ENCODE measurements at places on chromosomes 4 and X. TPM values are rescaled to one million over a fixed set of nuclear protein-coding genes. Genes with fewer than 3 reads are reported as not detected.

DNA sequence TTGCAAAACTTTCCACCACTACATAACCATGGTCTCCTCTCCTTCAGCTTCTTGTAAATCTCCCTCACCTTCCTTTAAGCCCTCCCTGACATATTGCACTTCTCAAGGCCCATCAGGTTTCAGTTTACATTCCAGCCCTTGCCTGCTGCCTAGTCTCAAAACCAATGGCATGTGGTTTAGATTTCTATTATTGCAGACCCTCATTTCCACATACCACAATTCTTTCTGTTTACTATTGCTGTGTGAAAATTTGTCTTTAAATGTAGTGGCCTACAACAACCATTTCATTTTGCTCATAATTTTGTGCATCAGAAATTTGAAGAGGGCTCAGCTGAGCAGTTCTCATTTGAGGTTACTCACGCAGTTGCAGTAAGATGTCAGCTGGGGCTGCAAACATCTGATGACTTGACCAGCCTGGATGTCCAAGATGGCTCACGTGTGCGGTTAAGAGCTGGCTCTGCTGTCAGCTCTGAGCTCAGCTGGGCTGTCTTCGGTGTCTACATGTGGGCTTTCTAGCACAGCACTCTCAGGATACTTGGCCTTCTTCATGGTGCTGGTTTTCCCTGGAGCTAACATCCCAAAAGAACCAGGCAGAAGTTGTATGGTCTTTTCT lies 29.9 kb upstream of the SOD3 start:
- H3K27ac ChIP-seq: no peak overlapping the region
- H3K4me3 ChIP-seq: no peak overlapping the region
- no peak for DNase-seq
- no peaks in the 10 kb centered on the region for H3K27me3 ChIP-seq
- H3K36me3 ChIP-seq: no peaks in the 10 kb centered on the region

DNA sequence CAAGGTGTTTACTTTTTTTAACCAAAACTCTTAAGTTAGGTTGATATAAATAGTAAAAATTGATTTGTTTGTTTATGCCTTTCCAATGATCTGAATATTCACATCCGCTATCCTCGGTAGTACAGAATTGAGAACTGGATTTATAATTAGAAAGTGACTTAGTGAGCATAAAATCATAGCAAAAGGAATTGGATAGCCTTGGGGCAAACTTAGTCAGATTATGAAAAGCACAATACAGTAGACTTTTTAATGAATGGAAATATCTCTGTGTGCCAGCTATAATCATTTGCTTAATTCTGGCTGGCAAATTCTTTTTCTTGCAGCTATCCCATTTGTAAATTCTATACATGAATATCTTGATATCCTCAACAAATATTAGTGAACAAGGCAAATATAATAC lies 713.5 kb downstream of the ADGRL3 start:
- H3K36me3 ChIP-seq: no peaks in the 10 kb centered on the region
- H3K4me3 ChIP-seq: no peak overlapping the region
- no peak for DNase-seq
- no peak overlapping the region for H3K27ac ChIP-seq
- peaks cover 31% of the 10 kb centered on the region for H3K4me1 ChIP-seq

DNA sequence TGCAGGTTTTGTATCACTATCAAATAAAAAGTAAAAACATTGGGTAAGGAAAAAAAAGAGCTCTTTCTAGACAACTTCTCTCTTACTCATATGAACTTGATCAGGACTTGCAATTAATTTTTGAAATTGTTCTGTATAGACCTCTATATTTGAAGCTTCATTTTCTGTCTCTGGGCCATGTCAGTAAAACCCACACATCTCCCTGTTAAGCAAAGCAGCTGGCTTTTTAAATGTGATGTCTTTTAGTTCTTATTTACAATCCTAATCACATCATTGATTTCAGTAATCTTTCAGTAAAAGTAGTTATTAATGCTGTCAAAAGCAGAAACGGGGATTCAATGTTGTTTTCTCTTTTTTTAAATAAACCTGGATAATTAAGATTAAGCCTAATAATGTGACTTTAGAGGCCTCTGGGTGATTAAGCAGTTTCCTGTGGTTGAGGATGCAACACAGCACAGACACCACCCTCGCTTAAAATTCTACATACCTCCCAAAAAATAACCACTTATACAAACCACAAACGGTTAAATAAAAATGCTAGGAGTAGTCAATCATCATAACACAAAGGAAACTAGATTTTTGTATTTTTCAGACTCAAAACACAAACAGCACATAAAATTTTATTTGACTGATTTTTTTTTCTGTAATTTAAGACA lies 5.2 kb upstream of the PCDH10 start:
- H3K27me3 ChIP-seq: peaks cover 40% of the 10 kb centered on the region
- no peak overlapping the region for H3K4me3 ChIP-seq
- no peak overlapping the region for H3K27ac ChIP-seq
- H3K4me1 ChIP-seq: peaks cover 9% of the 10 kb centered on the region

GRCh38 chrX:121570072-121570841 lies 522.8 kb downstream of the GLUD2 start:
- H3K36me3 ChIP-seq: no peaks in the 10 kb centered on the region
- no peaks in the 10 kb centered on the region for H3K4me1 ChIP-seq
- H3K4me3 ChIP-seq: no peak overlapping the region
- no peak for DNase-seq
- H3K27ac ChIP-seq: no peak overlapping the region
- no peaks in the 10 kb centered on the region for H3K27me3 ChIP-seq

DNA sequence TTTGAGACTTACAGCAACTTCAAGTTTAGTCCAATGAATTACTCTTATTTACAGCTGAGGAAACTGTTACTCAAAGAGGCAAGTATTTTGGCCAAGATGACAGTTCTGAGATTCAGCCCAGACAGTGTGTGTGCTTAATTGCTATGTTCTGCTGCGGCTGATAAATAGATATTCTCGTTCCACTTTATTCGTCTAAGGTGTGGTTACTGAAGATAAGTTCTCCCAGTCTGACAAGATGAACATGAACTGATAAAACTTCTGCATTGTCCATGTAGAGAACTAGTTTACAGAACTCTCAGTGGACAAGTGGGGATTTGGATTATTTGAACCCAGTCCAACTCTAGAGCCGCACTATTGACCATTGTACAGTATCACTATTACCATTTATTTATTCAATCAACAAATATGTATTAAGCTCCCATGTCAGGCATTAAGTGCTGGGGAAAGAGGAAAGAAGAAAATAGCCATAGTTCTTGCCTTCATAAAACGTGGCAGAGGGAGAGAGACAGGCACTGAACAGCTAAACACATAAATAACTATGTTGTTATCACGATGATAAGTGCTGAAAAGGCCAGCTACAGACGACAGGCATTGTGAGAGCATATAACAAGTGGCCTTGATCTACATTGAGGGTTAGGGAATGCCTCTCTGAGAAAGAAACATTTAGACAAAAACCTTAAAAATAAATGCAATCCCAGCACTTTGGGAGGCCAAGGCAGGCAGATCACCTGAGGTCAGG lies 4.0 kb upstream of the DHX15 start:
- no peak for DNase-seq
- no peak overlapping the region for H3K27ac ChIP-seq
- no peaks in the 10 kb centered on the region for H3K36me3 ChIP-seq
- H3K4me3 ChIP-seq: no peak overlapping the region
- no peaks in the 10 kb centered on the region for H3K27me3 ChIP-seq

GRCh38 chr4:126838941-126839679 lies 793.6 kb upstream of the INTU start:
- H3K4me3 ChIP-seq: no peak overlapping the region
- H3K4me1 ChIP-seq: no peaks in the 10 kb centered on the region
- no peaks in the 10 kb centered on the region for H3K27me3 ChIP-seq
- H3K27ac ChIP-seq: no peak overlapping the region

GRCh38 chrX:20479896-20480295 lies 213.2 kb upstream of the RPS6KA3 start:
- no peaks in the 10 kb centered on the region for H3K4me1 ChIP-seq
- no peak overlapping the region for H3K27ac ChIP-seq
- no peaks in the 10 kb centered on the region for H3K27me3 ChIP-seq
- no peaks in the 10 kb centered on the region for H3K36me3 ChIP-seq

DNA sequence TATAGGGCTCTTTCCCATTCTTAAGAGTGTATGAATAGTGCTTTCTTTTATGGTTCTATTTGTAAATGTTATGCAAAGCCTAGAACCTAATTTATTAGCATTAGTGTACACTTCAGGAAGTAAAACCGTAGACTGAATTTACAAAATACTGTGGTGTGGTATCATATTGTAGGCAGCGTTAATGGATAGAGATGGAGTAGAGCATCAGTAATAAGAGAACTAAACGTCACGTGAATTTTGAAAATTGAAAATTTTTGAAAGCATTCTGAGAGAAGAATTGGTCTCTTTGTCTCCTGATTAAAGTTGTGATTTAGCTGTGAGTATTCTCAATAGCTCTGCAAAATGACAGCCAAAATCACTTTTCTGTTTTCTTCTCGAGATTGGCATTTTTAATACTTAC lies 2.9 kb downstream of the STIM2 start:
- H3K4me1 ChIP-seq: peaks cover 51% of the 10 kb centered on the region
- no peaks in the 10 kb centered on the region for H3K36me3 ChIP-seq
- H3K27me3 ChIP-seq: peaks cover 3% of the 10 kb centered on the region
- no peak for DNase-seq
- H3K27ac ChIP-seq: no peak overlapping the region

DNA sequence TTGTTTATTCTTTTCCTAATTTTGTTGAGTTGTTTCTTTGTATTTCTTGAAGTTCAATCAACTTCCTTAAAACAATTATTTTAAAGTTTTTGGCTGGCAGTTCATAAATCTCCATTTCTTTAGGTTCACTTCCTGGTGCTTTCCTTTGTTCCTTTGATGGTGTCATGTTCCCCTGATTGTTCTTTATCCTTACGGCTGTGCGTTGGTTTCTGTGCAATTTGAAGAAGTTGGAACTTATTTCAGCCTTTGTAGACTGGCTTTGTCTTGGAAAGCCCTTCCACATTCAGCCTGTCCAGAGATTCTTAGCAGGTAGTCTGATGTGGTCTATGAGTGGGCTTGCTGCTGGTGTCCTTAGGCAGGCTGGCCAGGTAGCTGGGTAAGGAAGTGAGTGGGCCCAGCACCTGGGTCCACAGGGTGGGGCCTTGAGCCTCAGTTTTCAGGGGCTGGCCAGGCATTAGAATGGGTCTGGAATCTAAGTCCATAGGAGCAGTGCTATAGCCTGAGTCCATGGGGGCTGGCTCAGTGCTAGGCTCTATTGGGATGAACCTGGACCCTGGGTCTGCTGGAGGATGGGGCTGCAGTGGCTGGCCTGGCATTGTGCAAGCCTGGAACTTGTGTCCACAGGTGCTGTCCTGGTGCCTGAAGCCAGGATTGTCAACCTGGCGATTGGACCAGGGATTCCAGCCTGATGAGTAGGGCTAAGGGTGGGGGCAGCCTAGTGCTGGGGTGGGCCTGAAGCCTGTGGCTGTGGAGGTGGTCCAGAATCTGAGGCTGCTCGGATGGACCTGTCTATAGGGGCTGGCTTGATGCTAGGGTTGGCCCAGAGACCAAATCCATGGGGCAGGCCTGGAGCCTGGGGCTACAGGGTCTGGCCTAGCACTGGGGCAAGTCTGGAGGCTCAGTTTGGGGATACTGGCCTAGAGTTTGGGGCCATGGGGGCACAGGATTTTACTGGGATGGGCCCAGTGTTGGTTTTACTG lies 152.4 kb downstream of the STAG2 start:
- H3K4me1 ChIP-seq: peaks cover 4% of the 10 kb centered on the region
- no peaks in the 10 kb centered on the region for H3K36me3 ChIP-seq
- DNase-seq: peak; percentile 14
- no peak overlapping the region for H3K27ac ChIP-seq
- no peak overlapping the region for H3K4me3 ChIP-seq
- no peaks in the 10 kb centered on the region for H3K27me3 ChIP-seq

DNA sequence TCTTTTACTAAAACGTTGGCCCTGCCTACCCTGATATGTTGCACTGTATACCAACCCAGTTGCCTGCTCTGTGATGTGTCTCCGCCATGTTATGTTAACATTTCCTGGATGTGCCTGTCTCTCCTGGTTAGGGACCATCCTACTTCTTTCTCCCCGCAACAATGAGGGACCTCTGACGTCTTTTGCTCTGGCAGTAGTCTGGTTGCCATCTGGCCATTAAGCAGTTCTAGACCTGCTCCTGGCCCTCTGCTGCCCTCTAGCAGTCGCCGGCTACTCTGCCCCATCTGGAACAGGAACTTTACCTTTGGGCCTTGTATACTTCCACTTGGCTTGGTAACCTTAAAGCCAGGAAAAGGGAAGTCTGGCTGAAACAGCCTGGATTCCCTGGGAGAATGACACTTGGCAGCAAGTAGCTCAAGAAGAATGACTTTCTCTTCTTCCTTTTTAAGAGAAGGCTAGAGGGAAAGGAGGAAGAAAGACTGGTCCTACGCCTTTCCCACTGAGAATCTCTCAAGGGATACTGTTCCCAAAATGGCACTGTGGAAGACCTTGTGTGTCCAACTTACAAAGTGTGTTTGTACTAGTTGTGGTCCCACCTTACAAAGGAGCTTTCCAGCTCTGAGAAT lies 63.5 kb downstream of the GPC3 start:
- H3K27me3 ChIP-seq: no peaks in the 10 kb centered on the region
- no peaks in the 10 kb centered on the region for H3K36me3 ChIP-seq
- peak; percentile 78 for DNase-seq
- H3K4me3 ChIP-seq: no peak overlapping the region
- peaks cover 21% of the 10 kb centered on the region for H3K4me1 ChIP-seq

ENPEP gene
- 1.5 TPM for total RNA-seq

ABCG2 gene
- total RNA-seq: 0.62 TPM

CTAG1B gene
- total RNA-seq: not detected

TMSB15C gene
- 20.6 TPM for total RNA-seq

All from neural progenitor cell (in vitro differentiated cells).